ENCODE measurements at places on chromosomes 16 and 17.

GRCh38 chr17:28843816-28844148 is 1.2 kb upstream of the FAM222B start:
- DNase-seq = no peak

- no peak for DNase-seq
Measured at GRCh38 chr17:40623419-40624210, 24.0 kb downstream of the SMARCE1 start.

DNA sequence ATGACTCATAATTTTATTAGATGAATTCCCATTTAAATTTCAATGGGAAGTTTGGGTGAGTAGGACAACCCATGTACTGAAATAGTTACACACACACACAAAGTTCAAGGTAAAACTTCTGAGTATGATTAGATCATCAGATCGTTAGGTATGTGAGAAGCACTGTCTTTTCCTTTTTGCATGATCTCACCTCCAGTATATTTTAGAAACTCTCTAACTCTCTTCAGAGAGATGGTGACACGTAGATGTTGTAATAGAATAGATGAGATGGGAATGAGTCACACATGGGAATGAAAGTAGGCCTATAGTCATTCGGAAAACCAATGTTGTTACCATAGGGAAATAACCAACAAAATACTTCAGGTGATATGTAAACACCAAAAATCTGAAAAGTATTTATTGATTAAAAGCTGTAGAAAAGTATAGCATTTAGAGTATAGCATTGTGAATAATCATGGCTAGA is 22.2 kb downstream of the KRT23 start:
- no peak for DNase-seq

DNA sequence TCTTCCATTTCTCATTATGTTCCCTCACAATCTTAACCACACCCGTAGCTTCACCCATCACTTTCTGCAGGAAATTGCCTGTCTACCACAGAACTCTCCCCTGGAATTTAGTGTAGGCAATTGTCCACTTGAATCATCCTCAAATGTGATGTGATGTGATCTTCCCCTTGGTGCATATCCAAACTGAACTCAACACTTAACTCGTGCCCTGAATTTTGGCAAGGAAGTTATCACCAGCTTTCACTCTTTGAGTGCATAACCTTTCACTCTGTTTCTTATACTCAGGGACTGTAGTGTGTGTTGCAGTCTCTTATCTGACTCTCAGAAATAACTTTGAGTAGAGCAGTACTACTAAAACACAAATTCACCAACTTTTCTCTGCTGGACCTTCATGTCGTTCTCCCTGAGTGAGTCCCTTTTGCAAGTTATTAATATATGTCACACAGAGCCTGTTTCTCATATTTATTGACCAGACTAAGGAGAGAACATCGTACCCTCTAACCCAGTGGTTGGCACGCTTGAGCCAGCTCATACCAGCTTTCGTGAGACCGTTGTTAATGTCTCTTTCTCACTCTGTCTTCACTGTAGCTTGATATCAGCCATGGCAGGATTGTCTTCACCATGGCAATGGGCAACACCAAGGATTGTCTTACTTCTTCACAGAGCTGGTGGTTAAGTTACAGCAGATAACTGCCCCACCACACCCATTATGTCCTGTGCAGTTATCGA is 558.9 kb upstream of the HSBP1 start:
- DNase-seq = no peak

- DNase-seq = no peak
Measured at GRCh38 chr16:14491861-14492529, 138.1 kb downstream of the PARN start.

DNA sequence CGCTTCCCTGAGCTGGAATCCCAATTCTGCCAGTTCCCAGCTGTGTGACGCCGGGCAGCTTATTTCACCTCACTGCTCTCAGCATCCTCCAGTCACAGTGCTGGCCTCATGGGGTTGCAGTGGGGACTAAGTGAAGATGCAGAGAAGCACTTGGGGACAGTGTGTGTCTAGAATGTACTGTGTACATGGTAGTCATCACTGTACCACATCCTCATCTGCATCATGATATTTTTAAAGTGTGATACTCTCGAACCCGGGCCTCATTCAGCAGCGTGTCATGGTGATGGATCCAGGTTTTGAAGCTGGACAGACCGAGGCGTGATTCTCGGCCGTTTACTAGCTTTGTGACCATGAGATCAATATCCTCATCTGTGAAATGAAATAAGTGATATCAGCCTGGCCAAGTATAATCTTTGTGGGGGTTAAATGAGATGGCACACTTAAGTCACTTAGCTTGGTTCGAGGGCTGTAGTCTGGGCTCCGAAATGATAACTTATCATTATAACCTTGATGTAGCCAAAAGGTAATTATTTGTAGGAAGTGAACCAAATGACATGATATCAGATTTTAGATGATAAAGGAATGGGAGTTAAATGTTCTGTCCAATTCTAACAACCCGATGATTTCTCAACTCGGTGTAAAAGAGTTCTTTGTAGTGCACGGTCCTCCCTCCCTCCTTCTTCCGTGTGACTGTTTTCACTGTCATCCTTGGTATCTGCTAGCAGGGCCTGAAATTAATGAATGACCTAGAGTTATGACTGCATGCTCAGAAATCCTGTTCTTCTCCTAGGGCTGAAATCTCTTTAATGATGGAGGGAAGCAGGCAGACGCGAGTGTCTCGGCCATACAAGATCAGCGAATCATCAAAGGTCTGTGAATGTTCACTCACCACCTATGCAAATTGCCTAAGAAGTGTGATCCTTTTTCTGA is 2.0 kb downstream of the KLHL36 start:
- no peak for DNase-seq

DNA sequence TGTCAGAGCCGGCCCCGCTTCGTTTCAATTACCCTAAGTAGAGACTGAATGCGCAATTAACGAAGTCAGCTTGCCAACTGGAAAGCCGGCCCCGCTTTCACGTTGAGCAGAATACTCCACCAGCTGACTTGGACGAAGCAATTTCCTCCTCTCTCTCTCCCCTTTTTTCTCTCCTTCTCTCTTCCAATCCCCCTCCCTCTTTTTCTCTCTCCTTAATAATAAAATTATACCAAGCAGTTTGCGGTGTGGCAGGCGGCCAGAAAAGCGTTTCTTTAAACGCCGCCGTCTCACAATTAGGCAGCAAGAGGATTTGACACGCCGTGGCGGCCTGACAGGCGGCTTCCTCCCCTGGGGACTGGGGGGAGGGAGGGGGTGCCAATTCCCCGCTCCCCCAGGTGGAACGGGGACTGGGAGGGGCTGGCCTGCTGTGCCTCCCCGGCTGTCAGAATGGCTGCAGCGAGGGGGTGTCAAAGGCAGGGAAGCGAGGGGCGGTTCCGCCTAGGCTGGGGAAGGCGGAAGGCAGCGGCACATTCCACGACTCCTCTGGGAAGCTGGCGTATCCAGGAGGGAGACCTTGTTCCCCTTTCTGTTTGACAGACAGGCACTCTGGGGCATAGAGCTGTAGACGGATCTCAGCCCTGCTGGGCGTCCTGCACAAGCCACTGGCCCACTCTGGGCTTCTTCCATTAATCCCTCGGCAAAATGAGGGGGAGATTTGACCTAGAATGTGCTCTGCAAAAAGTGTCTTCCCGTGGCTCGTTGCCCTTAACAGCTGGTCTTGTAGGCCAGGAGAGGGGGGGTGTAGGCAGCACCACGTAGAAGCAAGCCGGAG is 52.7 kb downstream of the SREBF1 start:
- peak; percentile 20 for DNase-seq

- DNase-seq = no peak
Measured at GRCh38 chr16:85825326-85825725, 25.8 kb downstream of the COX4I1 start.

- DNase-seq = no peak
Measured at GRCh38 chr17:80523054-80523744, 21.4 kb upstream of the RPTOR start.

DNA sequence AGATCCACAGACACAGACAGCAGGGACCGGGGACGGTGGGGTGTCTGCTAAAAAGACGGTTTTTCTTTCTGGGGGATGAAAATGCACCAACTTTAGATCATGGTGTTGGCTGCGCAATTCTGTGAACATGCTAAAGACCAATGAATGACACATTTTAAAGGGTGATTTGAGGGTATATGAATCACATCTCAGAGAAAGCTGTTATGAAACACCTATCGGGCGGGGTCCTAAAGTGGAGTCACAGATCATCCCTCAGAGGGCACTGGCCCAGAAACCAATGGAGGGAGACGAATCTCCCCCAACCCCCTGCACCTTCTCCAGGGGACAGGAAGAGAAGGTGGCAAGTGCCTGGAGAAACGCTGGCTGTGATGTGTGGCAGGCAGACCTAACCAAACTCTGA is 26.0 kb downstream of the KLHDC4 start:
- DNase-seq = no peak

DNA sequence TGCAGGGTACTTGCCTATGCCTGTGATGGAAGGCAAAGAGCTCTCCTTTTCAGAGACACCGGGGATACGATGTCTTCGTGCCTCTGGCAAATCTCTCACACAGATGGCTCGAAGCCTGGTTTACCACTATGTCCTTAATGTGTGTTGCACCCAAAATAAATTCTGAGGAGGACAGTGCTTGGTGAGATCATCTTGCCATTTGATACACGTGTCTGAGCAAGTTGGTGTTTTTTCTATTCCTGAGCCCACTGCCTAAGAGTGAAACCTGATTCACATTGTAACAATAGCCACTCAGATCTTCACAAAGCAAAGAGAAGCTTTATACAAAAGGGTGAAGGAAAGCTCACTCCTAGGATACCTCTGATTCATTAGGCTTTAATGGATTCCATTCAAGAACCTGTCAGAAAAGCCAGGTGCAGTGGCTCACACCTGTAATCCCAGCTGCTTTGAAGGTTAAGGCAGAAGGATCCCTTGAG is 33.1 kb upstream of the AKAP1 start:
- no peak for DNase-seq

DNA sequence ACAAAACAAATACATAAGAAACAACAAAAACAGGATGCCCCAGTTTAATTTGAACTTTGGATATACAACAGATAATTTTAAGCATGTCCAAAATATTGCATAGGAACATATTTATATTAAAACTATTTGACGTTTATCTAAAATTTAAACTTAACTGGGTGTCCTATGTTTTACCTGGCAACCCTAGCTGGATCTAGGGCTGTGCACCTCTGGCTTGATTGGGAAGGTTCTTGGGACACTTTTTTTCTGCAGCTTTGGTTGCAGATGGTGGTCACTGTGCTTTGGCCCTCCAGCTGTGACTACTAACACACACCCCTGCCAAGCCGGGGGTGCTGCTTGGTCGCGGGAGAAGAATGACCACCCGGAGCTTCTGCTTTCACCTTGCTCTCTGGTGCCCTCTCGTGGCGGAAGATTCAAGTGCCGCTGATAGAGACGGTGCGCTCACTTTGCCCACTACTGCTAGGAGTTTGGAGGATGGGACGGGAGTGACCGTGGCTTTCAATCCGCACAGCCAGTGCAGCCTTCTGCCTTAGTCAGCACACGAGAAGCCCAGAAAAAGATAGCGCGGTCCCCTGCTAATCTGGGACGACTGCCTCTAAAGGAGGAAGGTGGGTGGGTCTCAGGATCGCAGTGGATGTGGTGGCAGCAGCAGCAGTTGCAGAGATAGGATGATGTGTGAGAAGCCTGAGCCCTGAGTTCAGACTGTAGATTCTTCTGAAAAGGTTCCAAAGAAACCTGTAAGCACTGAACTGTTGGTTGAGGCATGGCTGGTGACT is 6.7 kb downstream of the SPACA3 start:
- DNase-seq = peak; percentile 74

GRCh38 chr16:72961863-72962262 is 86.1 kb downstream of the ZFHX3 start:
- DNase-seq = no peak

GRCh38 chr17:19374136-19374535 is 4.2 kb upstream of the MAPK7 start:
- no peak for DNase-seq

- no peak for DNase-seq
Measured at GRCh38 chr16:88976366-88977017, 515 bp downstream of the CBFA2T3 start.

- no peak for DNase-seq
Measured at GRCh38 chr17:8757189-8757588, 1.2 kb downstream of the SPDYE4 start.

DNA sequence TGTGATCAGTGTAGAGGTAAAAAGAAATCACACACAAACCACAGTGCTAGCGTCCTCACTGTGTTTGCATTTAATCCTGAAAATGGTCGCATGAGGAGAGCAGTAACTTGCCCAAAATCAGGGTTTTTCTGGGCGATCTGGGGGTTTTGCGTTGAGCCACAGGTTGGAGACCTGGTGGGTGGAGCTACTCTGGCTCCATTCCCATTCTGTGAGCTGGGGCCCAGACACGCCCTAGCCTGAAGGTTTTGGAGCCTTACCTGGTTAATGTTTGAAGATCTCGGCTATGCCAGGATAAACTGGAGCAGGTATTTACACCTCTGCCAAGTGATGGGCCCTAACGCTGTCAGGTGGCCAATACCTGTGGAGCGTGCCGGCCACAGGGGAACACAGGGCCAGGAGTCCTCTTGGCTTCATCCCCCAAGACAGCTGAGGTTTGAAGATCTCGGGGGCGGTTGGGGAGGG is 48.4 kb downstream of the MPRIP start:
- DNase-seq = no peak

Data from stimulated activated CD4-positive, alpha-beta T cell treated with anti-CD3 and anti-CD28 coated beads, Interleukin-4, amount 100 ng/mL, for 1 hour (primary cell).